ENCODE measurements at places on chromosomes 3 and 15.

GRCh38 chr15:61755467-61755866, 304.8 kb downstream of the VPS13C start:
- no peak for DNase-seq

DNA sequence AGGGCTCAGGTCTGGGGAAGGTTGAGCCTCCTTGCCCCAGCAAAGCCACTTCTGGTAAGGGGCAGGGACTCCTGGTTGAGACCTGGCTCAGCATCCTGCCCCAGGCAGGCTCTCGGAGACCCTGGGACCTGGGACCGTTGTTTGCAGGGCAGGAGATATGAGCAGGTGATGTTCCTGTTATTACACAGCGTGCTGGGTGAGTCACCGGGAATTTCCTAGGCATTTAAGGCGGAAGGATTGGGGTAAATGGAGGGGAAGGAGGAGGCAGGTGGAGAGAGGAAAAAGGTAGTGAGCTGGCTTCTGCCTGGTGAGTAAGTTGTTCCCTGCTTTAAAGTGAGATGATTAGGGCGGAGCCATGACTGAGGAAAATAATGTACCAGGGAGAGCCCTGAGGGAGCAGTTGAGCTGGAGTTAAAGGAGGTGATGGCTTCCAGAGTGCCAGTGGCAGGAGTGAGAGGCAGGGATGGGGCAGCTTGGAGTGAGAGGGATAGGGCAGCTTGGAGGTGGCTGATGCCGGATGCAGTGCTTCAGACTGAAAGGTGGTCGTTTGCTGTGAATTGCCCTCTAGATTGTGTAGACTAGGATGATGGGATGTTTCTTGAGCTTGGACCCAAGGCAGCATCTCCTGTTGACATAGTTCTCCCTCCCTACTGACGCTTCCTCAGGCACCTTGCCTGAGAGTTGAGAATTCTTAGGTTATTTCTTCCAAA, 79.4 kb downstream of the AAGAB start:
- DNase-seq, result peak; percentile 30

DNA sequence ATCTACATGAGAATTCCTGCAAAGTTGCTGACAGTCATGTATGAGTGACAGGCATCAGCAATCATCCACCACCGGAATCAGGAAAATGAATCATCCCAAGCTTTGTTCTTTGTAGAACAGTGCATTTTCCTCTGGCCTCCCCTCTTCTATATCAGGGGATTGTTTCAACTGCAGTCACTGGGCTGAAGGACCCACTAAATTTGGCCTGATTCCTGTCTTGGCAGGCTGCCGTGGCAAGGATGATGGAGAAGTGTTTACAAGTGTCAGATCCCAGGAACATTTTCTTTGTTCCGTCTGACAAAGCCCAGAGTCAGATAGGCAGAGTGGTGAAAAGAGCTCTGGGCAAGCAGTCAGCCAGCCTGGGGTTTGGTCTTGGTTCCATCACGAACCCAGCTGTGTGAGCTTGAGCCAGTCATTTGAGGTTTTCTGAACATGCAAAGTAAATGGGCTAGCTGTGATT, 175.1 kb upstream of the TSC22D2 start:
- DNase-seq, result no peak

GRCh38 chr3:141313093-141313683, 55.1 kb upstream of the ZBTB38 start:
- DNase-seq, result no peak

DNA sequence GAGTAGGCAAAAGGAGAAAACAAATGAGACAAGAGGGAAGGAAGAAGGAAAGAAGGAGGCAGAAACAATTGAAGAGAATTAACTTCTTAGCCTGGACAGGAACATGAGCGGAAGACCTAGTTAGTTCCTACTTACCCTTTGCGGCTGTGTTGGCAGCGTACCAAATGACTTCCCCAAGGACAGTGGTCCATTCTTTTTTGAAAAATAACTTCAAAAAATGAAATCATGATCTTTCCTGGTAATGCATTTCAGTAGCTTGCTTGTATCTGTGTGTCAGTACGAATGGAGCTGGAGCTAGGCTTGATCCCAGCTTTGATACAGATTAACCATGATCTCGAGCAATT, 41.5 kb upstream of the CFAP161 start:
- DNase-seq, result no peak

DNA sequence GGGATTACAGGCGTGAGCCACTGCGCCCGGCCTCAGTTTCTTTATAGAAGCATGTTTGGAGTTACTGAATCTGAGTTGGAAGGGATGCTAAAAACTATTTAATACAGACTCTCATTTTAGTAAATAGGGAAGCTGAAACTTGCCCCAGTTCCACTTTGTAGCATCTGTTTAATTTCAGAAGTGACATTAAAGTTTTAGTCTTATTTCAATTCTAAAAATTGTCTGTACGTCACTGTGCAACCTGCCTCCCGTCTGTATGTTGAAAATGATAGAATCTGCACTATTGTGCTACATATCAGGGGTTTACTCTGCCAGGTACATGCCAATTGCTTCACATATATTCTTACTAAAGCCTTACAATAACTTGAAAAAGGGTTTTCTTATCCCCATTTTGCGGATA, 15.3 kb downstream of the CNOT10 start:
- no peak for DNase-seq

DNA sequence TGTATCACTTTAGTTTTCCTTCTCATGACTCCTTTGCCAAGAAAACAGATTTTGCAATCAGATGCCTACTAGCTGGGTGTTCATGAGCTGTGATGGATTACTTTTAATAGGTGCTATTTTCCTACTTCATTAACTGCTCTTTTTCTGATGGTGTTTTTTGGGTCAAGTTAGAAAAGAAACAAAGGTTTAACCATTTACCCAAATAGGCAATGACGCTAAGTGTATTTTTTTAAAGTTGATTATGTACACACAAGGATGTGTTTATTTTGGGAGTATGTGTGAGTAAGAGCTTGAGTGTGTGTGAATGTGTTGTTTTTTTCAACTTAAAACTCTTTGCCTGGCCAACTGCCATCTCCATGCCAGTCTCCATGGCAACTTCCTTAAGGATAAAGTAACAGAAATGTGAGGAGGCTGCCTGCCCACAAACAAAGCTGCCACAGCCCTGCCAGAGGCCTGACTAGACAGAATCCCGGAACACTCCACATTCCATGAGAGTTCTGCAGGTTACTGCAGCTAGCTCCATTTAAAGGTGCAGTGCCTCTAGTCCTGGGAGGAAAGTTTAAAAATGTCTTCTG, 215.6 kb upstream of the RBMS3 start:
- peak; percentile 44 for DNase-seq

DNA sequence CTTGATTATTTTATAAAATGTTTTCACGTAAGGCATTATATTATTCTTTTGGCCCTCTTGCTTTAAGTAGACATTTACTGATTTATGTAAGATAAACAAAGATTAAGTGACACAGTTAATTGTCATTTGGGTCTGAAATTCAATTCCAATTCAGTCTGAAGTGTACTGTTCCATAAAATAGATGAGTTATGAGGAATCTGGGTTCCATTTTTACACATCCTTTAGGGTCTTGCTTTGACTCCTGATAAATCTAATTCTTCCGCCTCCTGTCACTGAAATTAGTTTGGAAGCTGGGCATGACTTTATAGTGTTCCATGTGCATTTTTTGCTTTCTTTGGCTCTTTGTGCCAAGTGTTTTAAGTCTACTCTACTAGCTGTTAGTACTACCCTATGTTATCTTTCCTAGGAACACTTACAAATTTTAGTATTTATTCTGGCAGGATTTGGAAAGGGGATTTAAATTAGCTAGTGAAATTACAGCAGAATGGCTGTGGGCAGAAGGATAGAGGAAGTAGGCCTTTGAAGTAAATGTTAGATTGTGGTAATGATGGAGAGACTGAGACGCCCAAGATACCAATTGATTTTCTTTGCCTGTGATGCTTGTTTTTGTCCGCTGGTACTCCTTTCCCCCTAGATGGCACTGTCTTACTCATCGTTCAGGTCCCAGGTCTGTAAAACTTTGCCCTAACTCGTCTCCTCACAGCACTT, 14.3 kb downstream of the ARL8B start:
- no peak for DNase-seq

DNA sequence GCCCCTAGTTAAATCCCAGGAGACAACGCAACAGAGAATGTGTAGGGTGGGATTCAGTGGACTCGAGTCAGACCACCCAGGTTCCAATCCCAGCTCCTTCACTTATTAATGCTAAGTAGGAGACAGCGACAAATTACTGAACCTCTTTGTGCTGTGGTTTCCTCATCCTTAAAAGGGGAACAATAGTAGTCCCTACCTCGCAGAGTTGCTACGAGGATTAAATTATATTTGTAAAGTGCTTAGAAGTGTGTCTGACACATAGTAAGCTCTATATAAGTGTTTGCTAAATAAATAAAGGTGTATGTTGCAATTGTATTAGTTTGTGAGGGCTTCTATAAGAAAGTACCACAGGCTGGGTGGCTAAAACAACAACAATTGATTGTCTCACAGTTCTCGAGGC, 58.0 kb upstream of the PPARG start:
- no peak for DNase-seq

GRCh38 chr3:160162440-160162839, 62.8 kb upstream of the C3orf80 start:
- no peak for DNase-seq

DNA sequence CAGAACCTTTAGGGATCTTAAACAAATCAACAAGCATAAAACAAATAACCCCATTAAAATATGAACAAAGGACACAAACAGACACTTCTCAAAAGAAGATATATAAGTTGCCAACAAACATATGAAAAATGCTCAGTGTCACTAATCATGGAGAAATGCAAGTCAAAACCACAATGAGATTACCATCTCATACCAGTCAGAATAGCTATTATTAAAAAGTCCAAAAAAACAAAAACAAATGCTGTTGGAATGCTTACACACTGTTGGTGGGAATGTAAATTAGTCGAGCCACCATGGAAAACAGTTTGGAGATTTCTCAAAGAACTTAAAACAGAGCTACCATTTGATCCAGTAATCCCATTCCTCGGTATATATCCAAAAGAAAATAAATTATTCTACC, 423.6 kb downstream of the OTOL1 start:
- no peak for DNase-seq

DNA sequence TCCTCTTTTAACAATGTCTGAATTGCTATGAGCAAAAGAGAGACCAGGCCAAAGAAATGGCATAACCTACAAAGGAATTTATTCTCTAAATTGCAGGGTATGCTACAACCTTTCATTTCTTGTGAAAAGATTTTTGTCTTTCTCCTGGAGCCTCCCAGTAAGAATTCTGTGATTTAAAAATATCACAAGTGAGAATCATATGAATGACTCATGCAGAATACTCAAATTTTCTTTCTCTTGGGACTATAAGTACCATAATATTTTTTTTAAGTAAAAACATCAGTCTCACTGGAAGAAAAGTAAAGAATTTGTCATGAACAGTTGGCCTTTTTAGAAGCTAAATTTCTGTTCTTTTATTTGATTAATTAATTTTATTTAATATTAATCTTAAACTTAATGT, 26.3 kb downstream of the SYNPR start:
- DNase-seq, result no peak

- DNase-seq, result no peak
Measured at GRCh38 chr3:123705488-123706285, 120.8 kb upstream of the HACD2 start.

DNA sequence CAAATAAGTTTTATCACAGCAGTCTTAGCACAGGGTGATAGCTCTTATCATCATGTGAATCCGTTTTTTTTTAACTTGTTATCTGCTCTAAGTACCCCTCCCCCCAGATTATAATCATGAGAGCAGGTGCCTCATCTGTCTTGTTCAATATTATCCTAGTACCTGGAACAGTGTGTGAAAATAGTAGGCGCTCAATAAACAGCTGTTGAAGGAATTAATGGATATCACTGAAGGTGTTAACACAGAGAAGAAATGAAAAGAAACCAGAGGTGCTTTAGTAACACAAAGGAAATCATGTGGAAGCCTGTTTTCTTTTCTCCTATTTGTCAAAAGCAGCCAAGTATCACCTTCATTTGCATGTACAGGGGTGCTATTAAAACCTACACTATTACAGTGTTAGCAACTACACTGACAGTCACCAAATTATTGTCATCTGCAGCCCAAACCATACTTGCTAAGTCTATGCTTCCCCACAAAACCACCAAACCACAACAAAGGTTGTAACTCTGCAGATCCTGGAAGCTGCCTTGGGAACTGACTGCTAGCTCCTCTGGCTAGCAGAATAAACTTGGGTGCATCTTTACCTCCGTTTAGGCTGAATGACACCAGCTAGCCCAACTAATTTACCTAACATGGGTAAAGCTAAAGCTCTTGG, 2.9 kb downstream of the XPC start:
- no peak for DNase-seq

GRCh38 chr3:186593862-186594261, 19.0 kb upstream of the AHSG start:
- DNase-seq, result no peak

GRCh38 chr3:172148241-172148640, 108.9 kb downstream of the FNDC3B start:
- DNase-seq, result no peak

DNA sequence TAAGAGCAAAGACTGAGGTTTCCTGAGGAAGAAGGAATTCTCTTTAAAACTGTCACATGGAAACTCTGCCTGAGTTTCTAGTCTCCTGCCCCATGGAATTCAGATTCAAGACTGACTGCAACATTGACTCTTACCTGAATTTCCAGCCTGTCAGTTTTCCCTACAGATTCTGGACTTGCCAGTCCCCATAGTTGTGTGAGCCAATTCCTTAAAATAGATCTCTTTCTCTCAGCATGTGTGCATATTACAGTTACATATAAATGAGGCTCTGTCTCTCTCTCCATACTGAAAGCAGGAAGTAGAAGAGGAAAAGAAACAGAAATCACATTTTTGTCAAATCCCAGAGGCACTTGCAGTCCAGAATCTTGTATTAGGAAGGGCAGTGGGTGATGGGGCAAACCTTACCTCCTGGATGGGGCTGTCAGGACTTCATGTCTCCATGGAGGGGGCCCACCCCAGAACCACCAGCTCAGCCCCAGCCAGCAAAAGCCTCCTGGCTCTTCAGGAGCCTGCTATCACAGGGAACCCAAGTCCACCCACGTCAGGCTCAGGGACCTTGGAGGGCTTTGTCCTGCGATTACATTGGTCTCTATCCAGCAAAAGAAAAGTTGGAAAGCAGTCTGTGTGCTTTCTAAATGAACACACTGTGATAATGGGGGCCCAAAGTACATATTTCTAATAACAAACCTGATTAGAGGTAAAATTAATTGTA, 18.8 kb upstream of the GOLGA8J start:
- DNase-seq, result no peak

GRCh38 chr3:196237203-196237602, 20.9 kb downstream of the SLC51A start:
- DNase-seq, result no peak

Data from NCI-H1417 (cell line).